ENCODE measurements at places on chromosomes 2 and 18.

DNA sequence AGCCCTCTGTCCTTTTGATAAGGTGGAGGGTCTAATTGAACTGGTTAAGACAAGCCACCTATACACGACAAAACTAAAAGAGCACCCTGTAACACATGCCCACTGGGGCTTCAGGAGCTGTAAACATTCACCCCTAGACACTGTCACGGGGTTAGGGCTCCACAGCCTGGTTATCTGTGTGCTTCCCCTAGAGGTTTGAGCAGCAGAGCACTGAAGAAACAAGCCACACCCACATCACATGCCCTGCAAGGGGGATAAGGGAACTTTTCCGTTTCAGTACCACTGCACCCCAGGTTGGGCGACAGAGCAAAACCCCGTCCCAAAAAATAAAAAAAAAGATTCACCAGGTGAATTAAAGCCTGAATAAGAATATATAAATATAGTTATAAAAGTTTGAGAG, 913.7 kb upstream of the ACVR2A start:
- DNase-seq: no peak

GRCh38 chr2:16441431-16441830, 224.2 kb downstream of the CYRIA start:
- no peak for DNase-seq

GRCh38 chr18:61731693-61732376, 161.0 kb downstream of the RNF152 start:
- no peak for DNase-seq

GRCh38 chr2:109029490-109030201, 40.6 kb upstream of the EDAR start:
- no peak for DNase-seq

- DNase-seq: no peak
These were observed 224.7 kb downstream of the MTX2 start for GRCh38 chr2:176493909-176494308.

DNA sequence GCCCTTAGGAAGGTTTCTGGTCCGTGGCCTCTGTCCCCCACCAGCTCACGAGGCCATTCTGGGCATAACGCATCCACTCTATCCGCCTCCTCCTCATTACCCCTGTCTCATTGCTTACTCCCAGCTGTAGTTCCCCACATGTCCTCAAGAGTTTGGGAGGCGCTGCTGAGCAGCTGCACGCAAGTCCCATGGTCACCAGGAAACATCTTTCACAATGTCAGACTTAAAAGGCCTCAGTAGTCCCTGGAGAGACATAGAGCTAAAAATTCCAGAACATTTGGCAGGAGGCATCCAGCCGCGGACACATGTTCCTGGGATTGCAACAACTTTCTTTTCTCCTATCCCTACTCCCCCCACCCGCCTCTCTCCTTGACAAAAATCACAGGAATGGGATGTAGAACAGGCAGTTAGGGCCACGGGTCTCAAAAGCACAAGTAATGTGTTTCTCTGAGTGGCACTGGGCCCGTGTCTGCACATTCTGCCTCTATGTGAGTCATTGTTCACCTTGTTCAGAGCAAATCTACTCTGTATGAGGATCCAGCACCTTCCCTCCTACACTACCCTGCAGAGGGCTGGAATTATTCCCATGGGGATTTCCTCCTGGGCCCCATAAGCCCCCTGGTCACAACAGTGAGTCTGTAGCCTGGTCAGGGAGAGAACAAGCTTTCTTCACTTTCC, 8.1 kb downstream of the LBH start:
- no peak for DNase-seq

- no peak for DNase-seq
These were observed 43.2 kb upstream of the YWHAQ start for GRCh38 chr2:9673914-9674481.

GRCh38 chr18:63150326-63150725, 169.2 kb downstream of the BCL2 start:
- DNase-seq: no peak

DNA sequence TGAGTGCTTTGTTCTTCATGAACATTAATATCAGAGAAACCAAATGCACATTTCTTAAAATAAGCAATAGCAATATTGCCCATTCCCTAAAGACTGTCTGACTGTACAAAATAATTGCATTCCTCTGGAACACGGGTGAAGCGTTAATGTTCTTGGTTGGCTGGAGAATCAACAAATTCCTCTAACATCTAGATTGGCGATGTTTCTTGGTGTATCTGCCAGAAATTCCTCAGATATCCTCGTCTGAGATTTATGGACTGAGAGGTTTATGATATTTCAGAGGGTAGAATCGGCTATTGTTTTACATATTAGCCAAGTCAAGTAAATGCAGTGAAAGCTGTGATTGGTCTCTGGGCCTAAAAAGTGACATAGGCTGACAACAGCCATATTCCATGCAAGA, 27.1 kb upstream of the SPTBN1 start:
- no peak for DNase-seq

GRCh38 chr2:105915005-105915558, 170.4 kb downstream of the NCK2 start:
- DNase-seq: no peak

DNA sequence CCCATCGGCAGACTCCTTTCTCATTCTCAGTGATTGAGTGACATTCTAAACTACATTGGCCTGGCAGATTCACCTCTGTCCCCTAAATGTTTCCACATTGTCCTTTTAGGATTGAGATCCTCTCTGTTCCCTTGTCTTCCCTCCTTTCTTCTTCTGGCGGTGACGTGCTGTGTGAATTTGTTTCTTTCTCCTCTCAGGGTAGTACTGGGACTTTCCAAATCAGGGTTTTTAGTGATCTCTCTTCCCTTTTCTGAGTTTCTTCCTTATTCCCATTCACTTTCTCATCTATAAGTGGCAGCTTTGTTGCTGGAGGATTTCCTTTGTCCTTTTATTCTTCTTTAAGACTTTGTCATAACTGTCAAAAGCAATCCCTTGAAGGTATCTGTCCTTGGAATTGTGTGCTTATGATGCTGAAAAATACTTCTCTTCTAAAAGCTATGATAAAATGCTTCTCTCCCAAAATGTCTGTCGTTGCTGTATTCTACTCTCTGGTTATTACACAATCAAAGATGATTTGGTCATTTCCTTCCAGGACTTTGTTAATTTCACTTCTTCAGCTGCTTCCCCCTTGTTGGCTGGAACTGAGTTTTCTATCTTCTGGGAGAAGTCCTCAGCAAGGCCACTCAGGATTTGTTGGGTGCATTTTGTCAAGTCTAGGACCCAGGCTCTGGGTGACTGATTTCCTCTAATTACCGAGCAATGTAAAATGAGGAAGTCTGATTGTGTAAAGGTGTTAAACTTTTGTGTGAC, 4.9 kb upstream of the IL1B start:
- DNase-seq: no peak

DNA sequence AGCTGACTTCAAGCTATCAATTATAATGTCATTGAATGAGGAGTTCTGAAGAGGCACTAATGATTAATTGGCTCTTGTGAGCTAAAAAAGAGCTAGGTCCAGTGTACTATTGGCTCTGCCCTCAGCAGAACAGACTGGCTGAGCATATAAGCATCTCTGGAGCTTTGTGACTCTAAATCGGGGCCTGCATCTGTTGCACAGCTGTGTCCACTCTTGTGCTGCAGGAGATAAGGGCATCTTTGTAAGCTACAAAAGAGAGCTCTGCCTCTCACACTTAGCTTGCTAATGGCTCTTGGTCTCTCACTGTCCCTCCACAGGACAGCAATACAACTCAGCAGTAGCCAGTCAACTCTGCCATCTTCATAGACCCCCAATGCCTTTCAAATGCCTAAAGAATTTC, 61.5 kb upstream of the L3MBTL4 start:
- DNase-seq: no peak

- no peak for DNase-seq
These were observed 22.5 kb upstream of the NEB start for GRCh38 chr2:151756820-151757219.

DNA sequence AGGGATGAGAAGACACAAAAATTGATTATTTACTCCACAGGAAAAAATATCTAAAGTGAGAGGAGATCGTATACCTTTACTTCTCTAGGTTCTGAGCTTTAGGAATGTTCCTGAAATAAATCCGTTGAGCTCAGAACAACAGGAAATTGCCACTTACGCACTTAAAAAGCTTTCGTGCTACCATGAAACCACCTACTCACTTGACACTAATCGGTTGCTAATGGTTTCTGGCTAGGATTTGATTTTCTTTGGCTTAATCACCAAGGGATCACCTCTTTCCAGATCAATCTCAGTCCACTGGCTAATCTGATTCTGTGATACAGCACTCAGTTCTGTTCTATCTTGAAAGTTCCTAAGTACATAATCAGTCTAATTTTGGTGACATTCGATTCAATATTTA, 419.6 kb downstream of the DLGAP1 start:
- no peak for DNase-seq

GRCh38 chr2:153873052-153874048, 1.6 kb downstream of the GALNT13 start:
- no peak for DNase-seq

DNA sequence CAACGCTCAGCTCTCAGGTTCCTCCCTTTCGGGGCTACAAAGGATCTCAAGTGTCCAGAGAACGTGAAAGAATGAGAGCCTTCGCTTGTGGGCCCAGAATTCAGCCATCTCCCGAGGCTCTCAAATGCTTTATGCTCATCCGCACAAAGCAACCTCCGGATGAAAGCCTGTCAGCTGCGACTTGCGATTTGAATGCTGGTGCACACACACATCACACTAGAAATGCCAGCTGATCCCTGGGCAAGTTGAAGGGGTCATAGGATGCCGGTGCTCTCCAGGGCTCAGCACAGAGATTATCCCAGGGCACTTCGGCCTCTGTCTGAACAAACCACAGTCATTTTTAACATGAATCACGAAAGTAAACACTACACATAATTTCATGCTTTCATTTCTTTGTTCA, 141.8 kb upstream of the MYT1L start:
- DNase-seq: no peak

DNA sequence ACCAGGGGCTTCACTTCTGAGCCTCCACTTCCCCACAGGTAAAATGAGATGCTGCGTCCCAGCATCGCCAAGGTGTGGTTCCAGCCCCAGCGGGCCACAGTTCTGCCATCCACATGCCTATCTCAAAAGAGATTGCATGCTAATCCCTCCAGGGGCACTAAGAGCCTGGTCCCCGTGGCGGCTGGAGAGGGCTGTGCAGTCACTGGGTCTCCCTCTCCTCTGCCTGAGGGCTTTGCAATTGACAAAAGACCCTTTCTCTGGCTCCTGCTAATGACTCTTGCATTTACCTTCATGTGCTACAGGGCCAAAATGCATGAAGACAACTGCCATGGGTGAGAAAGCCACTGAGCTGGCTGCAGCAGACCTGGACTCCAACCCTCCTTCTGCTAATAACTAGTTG, 18.5 kb downstream of the ZBTB7C start:
- DNase-seq: no peak

All from GM18507 (cell line).